ENCODE measurements at places on chromosomes 12 and 14.

GRCh38 chr12:117228239-117228638 lies 38.0 kb upstream of the FBXO21 start:
- no peak for DNase-seq

- DNase-seq = no peak
Observed at GRCh38 chr12:119258149-119258548, 76.4 kb upstream of the CCDC60 start.

- no peak for DNase-seq
Observed at GRCh38 chr12:27237790-27238771, 6.0 kb upstream of the STK38L start.

- DNase-seq = no peak
Observed at GRCh38 chr14:50667684-50667995, 466 bp downstream of the SAV1 start.

DNA sequence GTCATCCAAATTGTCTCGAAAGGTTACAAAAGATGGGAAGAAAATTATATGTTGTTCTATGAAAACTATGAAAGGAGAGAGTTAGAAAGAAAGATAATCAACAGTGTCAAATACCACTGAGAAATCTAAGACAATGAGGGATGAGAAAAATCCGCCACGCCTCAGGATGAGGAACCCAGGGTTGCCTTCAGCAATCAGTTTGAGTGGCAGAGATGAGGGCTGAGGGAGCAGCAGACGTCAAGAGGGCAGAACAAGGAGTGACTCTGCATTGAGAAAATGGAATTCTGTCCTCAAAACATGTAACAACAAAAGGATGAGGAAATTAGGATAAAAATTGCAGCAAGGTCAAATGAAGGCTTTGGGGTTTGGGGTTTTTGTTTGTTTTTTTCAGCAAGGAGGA lies 18.3 kb upstream of the OXA1L start:
- no peak for DNase-seq

DNA sequence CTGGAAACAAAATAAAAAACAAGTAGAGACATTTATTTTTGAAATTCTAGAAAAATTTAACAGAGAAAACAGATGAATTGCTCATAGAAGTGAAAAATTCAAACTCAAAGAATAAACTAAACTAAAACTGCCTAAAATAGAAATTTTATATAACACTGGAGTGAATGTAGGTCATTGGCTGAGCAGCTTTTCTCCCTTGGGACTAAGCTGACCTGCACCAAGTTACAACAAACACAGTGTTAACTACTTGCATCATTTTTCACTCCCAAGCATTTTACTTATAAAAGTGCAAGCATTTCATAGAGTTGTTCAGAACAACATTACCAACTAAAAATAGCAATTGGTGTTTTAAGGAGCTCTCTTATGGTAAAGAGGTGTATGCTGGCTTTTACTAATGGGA lies 298.1 kb downstream of the MED13L start:
- peak; percentile 38 for DNase-seq

GRCh38 chr12:46103559-46104383 lies 113.4 kb upstream of the SCAF11 start:
- DNase-seq = no peak

GRCh38 chr12:130870442-130871285 lies 1.2 kb upstream of the RAN start:
- peak; percentile 95 for DNase-seq

DNA sequence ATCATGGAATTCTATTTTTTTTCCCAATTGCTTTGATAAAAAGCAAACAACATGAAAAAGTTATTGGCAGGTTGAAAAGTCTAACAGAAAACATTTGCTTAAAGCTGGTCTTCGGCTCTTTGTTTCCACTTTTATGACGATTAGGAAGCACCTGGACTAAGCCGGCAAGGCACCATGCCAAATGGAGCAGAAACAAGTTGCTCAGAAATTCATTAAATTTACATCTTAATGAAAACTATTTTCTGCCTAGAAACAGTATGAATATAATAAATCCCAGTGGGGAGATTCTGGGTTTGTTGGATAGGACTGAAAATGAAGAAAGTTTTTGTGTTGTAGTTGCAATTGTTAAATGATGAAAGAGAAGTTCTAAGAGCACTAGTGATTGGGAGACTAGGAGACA lies 51.4 kb upstream of the OR9K2 start:
- DNase-seq = no peak

- DNase-seq = peak; percentile 78
Observed at GRCh38 chr12:27142101-27142721, 59.8 kb upstream of the C12orf71 start.

DNA sequence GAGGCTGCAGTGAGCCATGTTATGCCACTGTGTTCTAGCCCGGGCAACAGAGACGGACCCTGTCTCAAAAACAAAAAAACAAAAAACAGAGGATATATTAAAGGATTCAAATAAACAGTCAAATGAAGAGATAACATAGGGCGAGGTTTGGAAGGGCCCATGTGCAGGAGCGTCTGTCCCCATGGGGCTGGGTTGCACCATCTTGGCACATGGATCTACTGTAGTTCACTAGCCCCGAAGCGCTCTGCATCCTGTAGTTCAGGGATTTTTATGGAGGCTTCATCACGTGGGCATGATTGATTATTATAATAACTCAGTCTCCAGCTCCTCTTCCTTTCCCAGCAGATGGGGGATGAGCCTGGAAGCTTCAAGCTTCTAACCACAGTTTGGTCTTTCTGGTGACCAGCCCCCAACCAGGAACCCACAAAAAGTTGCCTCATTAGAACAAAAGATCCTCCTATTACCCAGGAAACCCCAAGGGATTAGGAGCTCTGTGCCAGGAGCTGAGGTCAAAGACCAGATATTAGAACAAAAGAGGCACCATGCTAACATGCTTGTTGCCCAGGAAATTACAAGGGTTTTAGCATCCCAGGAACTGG lies 59.9 kb downstream of the HCAR2 start:
- DNase-seq = no peak

GRCh38 chr12:121345151-121345815 lies 6.9 kb downstream of the ANAPC5 start:
- DNase-seq = no peak

GRCh38 chr12:53131844-53132243 lies 28.6 kb downstream of the SOAT2 start:
- DNase-seq = no peak

GRCh38 chr14:50524060-50524459 lies 8.3 kb downstream of the MAP4K5 start:
- no peak for DNase-seq

- no peak for DNase-seq
Observed at GRCh38 chr12:73352826-73353225, 1080.7 kb downstream of the TRHDE start.

DNA sequence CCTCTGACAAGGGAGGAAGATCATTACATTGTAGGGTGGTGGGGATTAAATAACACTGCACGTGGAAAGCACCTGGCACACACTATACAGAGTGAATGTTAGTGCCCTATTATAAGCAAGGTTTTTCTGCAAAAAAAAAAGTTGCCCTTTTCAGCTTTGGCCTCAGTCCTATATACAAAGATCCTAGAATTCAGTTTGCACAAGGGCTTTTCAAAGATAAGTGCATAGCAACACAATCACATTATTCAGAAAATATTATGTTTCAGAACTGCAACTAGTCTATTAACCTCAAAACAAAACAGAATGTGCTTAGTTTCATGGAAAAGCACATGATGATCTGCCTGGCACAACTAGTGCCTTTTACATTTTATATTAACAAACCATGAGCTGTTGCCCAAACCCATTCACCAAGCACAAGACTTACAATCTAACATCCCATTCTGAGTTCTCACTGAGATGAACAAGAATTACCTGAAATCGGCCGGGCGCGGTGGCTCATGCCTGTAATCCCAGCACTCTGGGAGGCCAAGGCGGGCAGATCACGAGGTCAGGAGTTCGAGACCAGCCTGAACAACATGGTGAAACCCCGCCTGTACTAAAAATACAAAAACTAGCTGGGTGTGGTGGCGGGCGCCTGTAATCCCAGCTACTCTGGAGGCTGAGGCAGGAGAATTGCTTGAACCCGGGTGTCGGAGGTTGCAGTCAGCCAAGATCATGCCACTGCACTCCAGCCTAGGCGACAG lies 1.8 kb downstream of the TM7SF3 start:
- no peak for DNase-seq

- DNase-seq = peak; percentile 33
Observed at GRCh38 chr12:88579601-88580050, 645 bp downstream of the KITLG start.

DNA sequence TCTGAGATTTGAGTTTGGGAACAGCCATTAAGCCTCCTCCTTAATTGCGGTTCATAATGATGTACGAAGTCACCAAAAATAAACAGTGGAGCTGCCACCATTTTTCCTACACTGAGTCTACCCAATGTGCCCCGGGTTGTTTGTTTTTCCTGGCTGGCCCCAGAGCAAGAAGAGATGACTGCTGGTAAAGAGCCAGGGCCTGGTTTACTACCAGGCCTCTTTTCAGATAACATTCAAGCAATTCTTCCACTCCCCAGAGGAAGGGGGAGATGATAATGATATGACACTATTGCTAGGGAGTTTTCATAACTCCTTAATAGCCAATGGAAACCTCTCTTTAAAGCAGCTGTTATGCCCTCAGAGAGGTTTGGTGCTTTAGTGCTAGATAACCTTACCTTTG lies 42.3 kb downstream of the BRAP start:
- peak; percentile 15 for DNase-seq

GRCh38 chr12:92123780-92124688 lies 21.6 kb downstream of the BTG1 start:
- no peak for DNase-seq

GRCh38 chr12:6823182-6824084 lies 1.8 kb downstream of the GPR162 start:
- no peak for DNase-seq

DNA sequence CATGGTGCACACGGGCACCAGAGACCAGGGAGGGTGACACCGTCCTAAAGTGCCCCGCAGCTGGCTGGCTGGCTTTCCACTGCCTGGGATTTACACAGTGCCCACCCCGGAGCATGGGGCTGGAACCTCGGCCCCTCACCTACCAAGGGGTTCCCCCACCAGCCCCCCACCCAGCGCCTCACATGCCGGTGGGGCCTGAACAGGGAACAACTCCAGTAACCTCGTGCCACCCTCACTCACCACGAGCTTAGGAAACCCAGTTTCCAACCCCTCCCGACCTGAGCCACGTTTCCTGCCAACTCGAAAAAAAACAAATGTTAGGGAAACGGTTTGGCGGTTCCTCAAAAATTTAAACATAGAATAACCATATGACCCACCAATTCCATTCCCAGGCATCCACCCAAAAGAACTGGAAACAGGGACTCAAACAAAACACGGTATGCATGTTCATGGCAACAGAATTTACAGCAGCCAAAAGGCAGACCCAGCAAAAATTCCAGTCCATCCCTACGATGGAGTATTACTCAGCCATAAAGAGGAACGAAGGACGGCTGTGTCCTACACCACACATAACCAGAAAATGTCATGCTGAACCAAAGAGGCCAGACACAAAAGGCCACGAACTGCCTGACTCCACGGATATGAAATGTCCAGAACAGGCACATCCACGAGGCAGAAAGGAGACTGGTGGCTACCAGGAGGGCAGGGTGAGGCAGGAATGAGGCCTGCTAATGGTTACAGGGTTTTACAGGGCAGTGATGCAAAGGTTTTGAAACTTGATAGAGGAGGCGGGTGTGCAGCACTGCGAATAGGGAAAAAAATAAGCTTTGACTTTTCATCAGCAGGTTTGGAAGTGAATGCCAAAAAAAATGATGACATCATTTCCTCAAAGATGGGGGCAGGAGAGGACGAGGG lies 68.9 kb downstream of the NCOR2 start:
- peak; percentile 89 for DNase-seq

DNA sequence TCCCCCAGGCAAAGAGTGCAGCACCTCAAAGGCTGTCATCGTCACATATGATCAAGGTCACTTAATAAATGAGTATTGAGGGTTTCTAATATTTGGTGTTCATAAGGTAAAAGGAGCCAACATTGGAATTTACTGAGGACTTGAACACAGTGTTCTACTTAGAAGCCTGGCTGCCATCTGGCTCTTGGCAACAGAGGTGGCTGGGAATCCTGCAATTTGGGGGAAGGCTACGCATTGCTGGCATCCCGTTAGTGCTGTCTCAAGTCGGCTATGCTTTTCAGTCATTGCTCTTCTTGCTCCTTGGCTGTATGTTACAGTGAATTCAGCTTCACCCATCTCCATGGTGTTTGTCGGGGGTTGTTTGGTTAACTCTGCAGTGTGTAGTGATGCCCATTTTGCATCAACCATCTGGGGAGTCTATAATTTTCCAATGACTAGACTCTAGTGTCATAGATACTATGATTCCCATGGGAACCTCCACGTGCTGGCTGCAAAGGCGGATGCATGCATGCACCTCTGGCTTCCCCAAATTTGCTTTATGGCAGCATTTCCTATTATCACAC lies 12.9 kb upstream of the SLC24A4 start:
- no peak for DNase-seq

- peak; percentile 79 for DNase-seq
Observed at GRCh38 chr12:127125607-127126259, 1141.2 kb upstream of the TMEM132C start.

GRCh38 chr14:28758253-28758884 lies 8.2 kb upstream of the FOXG1 start:
- DNase-seq = no peak

- DNase-seq = peak; percentile 72
Observed at GRCh38 chr14:45198551-45198950, 54.5 kb downstream of the MIS18BP1 start.

DNA sequence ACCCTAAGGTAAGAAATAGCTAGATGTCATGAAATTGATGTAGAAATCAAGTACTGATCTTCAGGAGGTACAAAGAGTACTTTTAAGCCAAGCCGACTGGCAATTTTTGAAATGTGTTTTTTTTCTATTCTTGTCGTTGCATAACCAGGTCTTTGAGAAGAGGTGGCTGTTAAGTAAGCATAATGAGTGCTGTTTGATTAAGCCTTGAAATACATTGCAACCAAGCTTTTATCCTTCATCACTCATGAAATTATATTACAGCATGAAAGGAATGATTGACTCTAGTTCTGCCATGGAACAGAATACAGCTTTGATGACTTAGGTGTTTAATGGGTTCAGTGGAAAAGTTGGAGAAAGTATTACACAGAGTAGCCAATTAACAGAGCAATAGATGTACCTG lies 1720.2 kb upstream of the SEL1L start:
- DNase-seq = no peak

GRCh38 chr12:51082561-51083125 lies 753 bp downstream of the CSRNP2 start:
- peak; percentile 52 for DNase-seq

GRCh38 chr12:12017798-12018197 lies 52.9 kb upstream of the BCL2L14 start:
- DNase-seq = no peak

DNA sequence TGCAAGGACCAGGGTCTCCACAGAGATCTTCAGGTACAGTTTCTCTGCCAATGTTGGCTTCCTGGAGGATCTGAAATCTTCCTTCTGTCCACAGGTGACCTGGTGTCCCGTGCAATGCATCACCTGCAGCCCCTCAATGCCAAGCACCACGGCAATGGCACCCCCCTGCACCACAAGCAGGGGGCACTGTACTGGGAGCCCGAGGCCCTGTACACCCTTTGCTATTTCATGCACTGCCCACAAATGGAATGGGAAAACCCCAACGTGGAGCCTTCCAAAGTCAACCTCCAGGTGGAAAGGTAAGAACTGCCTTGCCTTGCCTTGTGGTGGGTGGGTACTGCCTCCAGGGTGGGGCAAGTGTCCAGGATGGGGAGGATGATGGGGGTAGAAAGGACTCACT lies 141.8 kb upstream of the PWP1 start:
- no peak for DNase-seq

GRCh38 chr12:95037906-95038305 lies 34.4 kb upstream of the NDUFA12 start:
- DNase-seq = no peak
